Ureter (tissue), 1 donor: ENCODE measurements at places on chromosomes 5 and 9. TPM values are rescaled to one million over a fixed set of nuclear protein-coding genes. Genes with fewer than 3 reads are reported as not detected.

- DNase-seq: no peak
Measured at GRCh38 chr9:125982798-125983406, 235.7 kb downstream of the PBX3 start.

- DNase-seq: no peak
Measured at GRCh38 chr5:6084376-6084775, 294.0 kb downstream of the MED10 start.

- no peak for DNase-seq
Measured at GRCh38 chr9:68867066-68867465, 146.8 kb downstream of the PRKACG start.

The AIF1L gene
- total RNA-seq: 13.2 TPM

The PFN3 gene
- not detected for total RNA-seq

The FGFR4 gene
- total RNA-seq: 6.4 TPM
